ENCODE measurements at places on chromosomes 13 and 19. TPM values are rescaled to one million over a fixed set of nuclear protein-coding genes. Genes with fewer than 3 reads are reported as not detected.
A peak's percentile ranks its signal among the peaks of the same experiment; 100 is the strongest.

- DNase-seq = no peak
Measured at GRCh38 chr19:2607712-2608601, 94.5 kb downstream of the GNG7 start.

The VAV1 gene
- total RNA-seq = 54.9 TPM

- DNase-seq = peak; percentile 73
Measured at GRCh38 chr19:15154002-15154612, 46.7 kb downstream of the NOTCH3 start.

GRCh38 chr13:91346062-91346461, 1.4 kb upstream of the MIR17HG start:
- DNase-seq = no peak

DNA sequence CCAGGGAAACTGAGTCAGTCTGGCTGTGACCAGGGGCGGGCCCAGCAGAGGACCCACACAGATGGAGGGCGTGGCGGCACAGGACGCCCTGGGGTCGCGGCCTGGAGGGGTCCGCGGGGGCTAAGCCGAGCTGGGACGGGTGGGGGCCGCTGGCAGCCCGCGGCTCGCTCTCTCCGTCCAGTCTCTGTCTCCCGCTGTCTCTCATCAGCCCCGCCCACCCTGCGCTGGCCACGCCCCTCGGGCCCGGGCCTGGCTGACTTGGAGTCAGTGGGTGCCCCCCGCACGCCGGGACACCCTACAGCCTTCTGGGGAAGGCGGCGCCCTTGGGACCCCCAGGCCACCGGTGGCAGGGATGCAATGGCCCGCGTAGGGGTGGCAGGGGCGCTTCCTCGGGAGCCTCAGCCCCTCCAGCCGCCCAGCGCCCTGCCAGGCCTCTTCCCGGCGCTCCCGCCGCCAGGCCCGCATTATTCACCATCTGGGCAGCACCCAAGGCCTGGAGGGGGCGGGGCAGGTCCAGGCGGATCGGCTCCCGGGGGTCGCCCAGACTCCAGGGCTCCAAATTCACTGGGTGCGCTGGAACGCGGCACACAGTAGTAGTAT, at the start of gene TBXA2R:
Gene TBXA2R, minus strand, starts transcription at position 186 of the 600 bp plus-strand sequence. CDS start 6,241 bp downstream, outside the sequence.
- peak; percentile 72 for DNase-seq

DNA sequence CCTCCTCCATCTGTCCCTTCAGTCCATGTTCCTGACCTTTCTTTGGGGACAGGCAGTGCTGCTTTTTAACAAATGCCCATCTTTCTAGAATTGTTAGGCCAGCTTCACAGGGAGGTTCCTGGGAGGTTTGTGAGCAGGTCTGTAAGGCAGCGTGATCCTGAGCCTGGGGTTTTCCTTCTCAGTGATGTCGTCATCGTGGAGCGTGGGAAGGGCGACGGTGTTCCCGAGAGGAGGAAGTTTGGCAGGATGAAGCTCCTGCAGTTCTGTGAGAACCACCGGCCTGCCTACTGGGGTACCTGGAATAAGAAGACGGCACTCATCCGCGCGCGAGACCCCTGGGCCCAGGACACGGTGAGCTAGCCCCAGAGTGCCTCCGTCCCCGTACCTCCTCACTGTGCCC, 26.8 kb downstream of the CHAF1A start:
- DNase-seq = no peak

The NCR1 gene
- total RNA-seq = not detected

GRCh38 chr13:49690133-49690994, 922 bp downstream of the EBPL start:
- peak; percentile 50 for DNase-seq

- DNase-seq = no peak
Measured at GRCh38 chr13:65054277-65054676, 2175.9 kb downstream of the PCDH9 start.

- DNase-seq = no peak
Measured at GRCh38 chr13:110422913-110423688, 116.0 kb downstream of the COL4A2 start.

The MAP2K7 gene
- total RNA-seq = 46.1 TPM

DNA sequence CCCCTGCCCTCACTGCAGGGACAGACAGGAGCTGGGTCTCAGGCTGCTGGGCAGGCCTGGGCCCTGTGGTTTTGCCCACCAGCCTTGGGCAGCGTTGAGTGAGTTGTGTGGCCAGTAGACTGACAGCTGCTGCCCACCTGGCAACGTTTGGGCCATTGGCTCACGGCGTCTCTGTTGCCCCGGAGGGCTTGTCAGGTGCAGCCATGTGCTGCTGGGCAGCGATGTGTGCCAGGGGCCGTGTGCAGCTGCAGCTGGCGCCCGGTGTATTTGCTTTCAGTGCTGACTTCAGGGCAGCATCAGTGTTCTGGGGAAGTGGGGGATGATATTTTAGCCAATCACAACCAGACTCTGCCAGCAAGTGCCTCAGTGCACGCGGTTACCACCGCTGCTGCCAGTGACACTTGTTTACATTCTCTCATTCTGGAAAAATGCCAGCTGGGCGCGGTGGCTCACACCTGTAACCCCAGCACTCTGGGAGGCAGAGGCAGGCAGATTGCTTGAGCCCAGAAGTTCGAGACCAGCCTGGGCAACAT, 10.6 kb downstream of the FZR1 start:
- no peak for DNase-seq

GRCh38 chr19:51375504-51376221, 3.2 kb upstream of the NKG7 start:
- no peak for DNase-seq

GRCh38 chr19:16073988-16074387, 2.3 kb upstream of the TPM4 start:
- DNase-seq = no peak
